ENCODE measurements at places on chromosomes 1 and 21.

DNA sequence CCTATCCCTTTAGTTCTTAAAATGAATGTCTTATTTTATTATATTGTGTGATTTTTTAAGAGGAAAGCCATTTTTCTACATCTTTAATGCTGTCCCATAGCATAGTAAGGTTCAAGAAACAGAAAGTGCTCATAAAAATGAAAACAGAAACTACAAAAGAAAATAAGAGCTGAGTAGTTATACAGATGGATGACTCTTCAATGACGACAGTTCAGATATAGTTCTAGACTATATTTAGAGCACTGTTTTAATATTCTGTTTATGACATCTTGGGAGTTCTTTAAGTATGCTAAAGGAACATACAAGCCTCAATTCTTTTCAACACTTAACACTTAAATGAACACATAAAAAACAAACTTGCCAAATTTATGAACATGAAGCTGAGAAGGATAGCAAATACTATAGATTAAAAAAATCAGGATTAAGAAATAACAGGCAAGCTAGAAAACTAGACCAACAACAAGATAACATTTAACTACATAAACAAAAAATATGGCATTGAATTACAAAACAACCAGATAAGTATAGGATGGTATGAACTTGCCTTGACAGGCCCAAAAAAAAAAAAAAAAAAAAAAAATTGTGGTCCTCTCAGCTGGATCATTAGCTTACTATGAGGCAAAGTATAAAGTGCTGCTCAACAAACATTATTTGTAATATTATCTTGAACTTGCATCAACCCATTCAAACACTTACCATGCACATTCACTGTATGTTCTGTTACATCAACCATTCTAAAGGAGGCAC lies 87.9 kb downstream of the ZZZ3 start:
- DNase-seq: no peak

DNA sequence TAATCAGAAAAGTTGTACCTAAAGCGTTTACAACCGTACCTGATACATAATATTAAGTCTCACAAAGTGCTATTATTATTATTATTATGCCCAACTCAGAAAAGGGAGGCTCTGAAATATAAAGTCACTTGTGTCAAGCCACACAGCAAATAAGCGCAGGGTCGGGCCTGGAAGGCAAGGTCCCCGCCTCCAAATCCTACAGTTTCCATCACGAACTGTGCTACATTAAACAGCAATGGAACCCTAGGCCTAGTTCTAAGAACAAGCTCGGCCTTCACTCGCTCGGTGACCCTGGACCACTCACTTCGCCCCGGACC lies 549 bp downstream of the PARS2 start:
- DNase-seq: no peak

- DNase-seq: no peak
These were observed 31.1 kb downstream of the HUNK start for GRCh38 chr21:31903896-31904295.

DNA sequence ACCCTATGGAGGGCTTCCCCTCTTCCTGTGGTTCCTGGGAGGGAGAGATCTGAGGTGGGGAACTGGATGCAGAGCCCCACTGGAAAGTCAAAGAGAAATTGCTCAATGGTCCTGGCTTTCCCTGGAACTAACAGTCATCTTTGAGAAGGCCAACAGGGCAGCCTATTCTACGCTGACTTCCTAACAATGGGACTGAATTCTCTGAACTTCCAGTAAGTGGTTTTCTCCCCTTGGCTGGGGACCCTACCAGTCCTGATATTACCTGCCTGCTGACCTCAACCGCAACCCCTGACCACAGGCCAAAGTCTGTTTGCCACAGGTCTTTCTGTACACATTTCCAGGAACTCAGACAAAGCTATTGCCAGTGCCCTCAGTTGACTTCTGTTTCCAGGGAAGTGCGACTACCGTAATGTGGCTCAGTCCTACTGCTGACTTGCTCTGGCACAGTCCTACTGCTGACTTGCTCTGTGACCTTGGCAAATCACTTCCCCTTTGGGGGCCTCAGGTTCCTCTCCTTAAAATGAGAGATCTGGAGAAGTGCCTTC lies 55.3 kb downstream of the C8B start:
- DNase-seq: no peak

DNA sequence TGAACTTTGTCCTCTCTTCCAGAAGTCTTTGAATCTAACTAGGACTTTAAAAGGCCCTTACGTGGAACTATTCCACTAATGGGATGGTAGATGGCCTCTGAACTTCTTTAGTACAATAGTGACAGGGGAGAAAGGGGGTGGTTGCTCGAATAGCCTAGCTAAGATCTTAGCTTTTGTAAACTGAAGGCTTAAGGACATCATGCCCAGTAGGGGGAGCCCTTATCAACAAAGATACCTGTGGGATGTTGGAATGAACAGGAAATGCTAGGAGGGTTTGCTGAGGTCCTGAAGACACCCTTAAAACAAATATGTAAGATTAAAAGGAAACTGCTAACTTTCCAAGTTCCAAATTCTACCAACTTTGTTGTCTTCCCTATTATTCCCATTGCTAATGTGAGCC lies 33.2 kb downstream of the NHLH2 start:
- DNase-seq: peak; percentile 56

DNA sequence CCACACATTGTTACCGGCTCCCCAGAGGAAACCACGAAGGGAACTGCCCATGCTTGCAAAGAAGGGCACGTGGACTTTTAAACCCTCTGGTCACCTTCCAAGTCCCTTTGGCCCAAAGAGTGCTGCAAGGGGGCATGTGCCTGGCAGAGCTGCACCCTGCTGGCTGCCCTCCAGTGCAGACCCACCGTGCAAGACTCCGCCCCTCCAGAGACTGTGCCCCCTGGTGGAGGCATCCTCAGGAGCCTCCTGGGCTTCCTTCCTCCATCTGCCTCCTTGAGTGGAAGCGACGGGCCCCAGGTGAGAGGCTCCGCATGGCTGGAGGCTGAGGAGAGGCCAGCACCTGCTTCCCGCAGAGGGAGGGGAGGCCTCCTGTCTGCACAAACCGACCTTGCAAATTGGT lies 100.6 kb downstream of the CRYAA start:
- DNase-seq: no peak

GRCh38 chr1:228883535-228883934 lies 148.3 kb downstream of the RHOU start:
- no peak for DNase-seq

DNA sequence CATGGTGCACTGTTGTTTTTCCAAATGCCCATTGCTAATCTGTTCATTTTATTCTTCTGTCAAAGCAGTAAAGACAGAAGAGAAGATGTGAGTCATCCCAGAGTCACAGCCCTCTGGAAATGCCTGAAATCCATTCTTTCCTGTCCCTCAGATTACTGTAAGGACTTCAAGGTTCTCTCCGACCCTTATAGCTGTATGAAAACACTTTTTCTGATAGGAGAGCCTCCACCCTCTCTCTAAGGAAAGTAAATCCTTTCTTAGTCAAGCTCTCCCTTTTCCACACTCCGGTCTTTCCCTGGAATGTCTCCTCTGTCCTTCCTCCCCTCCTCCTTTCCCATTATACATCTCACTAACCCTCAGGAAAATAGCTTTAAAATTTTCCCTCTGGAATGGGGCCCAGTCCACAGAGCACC lies 3.5 kb upstream of the PRDX6 start:
- DNase-seq: no peak

DNA sequence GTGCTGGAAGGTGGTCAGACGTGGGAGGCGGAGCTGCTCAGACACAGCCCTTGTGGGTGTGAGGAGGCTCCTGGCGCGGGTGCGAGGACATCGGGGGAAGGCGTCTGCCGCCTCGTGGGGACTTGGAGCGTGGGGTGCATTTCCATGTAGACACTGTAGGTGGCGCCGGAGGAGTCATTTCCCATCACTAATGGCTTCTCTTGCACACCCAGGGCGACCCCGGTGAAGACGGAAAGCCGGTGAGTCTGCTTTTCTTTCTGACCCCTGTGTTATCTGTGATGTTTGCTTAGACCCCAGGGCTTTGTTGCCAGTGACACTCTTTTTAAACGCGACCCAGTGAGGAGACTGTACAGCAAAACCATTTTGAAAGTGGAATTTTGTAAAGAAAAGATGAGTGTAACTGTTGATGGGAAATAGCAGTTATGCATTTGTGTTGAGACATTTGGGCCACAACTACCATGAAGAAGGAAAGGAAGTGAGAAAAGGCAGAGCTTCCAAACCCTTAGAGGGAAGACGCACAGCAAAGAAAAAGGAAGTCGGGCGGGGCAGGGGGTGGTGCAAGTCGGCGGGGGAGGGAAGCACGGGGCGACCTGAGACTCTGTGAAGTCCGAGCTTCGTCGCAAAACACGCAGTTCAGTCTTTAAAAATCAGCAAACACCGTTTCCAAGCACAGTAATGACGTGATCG lies 64.0 kb downstream of the SLC19A1 start:
- peak; percentile 20 for DNase-seq

DNA sequence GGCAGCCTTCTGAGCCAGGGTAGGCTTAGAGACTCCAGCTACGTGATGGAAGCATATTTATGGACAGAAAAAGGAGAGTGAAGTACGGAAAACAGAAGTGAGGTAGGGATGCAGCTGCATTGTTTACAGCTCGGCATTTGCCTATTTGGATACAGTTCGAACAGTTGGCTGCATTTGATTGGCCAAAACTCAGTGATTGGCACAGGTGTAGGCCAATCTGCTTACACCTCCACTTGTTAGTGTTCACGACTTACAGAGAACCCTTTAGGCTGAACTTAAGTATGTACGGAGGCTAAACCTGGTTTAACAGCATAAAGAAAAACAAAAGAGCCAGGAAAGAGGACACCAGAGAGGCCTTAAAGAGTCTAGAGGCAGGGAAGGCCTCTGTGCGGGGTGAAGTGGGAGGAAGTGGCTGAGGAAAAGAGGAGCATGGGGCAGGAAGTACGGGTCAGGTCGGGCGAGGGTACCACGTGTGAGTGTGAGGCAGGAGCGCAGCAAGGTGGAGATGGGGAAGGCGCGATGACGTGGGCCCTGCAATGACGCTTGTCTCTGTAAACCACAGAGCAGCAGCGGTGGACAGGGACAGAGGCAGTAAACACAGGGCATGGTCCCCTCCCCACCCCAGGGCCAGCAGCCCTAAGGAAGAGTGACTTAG lies 32.0 kb downstream of the RSPH1 start:
- DNase-seq: no peak

DNA sequence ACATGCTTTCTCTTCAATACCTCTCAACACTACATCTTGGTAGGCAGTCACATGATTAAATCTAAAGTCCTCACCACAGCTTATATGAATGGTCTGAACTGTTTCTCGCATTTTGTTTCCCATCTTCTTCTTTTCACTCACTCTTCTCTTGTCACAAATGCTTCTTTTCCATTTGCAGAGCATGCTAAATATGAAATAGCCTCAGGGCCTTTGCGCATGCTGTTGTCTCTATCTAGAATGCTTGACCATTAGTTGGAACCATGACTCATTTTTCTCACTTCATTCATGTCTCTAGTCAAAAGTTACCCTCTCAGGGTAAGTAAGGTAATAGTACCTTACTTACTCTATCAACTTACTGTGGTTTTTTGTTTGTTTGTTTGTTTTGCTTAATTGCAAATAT lies 239.7 kb downstream of the PTPRC start:
- no peak for DNase-seq

DNA sequence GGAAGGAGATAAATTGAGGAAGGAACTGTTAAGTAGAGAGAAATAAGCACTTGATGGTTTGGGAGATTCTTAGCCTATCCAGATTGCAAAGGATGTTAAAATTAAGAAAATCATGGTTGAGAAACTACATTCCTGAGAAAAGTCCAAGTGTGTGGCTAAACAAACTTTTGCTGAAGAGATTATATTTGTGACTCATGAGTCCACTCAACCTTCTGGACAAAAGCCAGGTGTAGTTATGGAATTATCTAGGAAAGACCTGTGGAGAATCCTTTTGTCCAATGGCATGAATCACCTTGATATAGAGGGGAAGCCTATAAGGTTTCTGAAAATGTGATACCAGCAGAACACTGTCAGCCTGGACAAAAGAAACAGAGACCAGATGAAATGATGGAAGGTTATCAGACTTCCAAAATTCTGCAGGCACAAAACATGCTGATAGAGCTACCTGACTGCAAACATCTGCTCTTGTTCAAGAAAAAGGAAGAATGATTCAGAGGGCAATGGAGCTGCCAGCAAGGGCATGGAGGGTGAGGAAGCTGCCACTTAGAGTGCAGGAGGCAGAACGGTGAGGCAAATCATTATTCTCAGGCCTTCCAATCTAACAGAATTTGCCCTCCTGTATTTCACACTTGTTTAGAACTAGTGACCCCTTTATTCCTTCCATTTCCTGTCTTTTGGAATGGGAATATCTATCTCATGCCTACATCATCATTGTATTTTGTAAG lies 300.6 kb upstream of the PRMT6 start:
- DNase-seq: peak; percentile 27

GRCh38 chr1:164823486-164824279 lies 264.7 kb downstream of the PBX1 start:
- peak; percentile 28 for DNase-seq

GRCh38 chr1:231827337-231828105 lies 200.9 kb downstream of the DISC1 start:
- DNase-seq: peak; percentile 16

GRCh38 chr1:58156124-58156468 lies 390.4 kb downstream of the OMA1 start:
- no peak for DNase-seq

DNA sequence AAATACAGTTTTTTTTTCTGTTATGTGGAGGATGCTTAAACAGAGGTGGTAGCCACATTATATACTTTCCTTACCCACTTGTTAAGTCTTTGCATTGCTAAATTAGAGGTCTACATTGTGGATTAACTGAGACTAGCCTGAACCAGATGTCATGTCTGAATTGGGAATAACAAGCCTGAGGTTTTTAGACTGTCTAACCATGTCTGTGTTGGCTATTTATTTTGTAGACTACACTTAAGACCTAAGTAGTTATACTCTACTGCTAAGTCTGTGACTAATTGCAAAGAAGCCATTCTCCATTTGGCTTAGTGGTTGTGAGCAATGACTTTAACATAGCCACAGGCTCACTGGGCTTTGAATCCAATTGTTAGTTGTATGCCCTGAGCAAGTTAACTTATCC lies 45.4 kb downstream of the CDC14A start:
- DNase-seq: no peak

- no peak for DNase-seq
These were observed 61.1 kb upstream of the GPR25 start for GRCh38 chr1:200811704-200812103.

GRCh38 chr1:91685994-91686393 lies 185.3 kb downstream of the CDC7 start:
- DNase-seq: no peak

All from AG09319 (cell line).